Stimulated activated CD8-positive, alpha-beta memory T cell treated with anti-CD3 and anti-CD28 coated beads, Interleukin-12 subunit alpha, Interleukin-12 subunit beta, amount 100 ng/mL, for 1 hour (primary cell): ENCODE measurements at places on chromosomes 3 and 15.

GRCh38 chr15:66815318-66815717 lies 113.3 kb downstream of the SMAD6 start:
- DNase-seq, result no peak

DNA sequence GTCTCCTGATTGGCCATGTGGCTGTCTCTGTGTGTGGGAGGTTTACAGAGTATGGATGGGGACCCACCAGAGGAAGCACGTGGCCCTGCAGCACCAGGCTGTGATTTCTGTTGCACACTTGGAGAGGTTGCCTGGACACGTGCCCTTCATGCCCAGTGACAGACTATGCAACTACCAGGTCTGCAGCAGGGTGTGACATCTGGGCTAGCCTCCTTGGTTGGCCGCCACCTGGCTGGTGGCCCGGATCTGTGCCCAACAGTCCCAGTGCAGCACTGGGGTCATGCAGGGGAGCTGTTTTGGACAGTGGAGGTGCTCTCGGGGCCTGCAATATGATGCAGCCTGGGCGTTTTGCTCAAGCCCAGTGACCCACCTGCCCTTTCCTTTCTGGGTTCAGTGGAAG lies 212.5 kb downstream of the UBE3A start:
- no peak for DNase-seq

GRCh38 chr15:91055548-91056331 lies 33.3 kb upstream of the VPS33B start:
- DNase-seq, result no peak

DNA sequence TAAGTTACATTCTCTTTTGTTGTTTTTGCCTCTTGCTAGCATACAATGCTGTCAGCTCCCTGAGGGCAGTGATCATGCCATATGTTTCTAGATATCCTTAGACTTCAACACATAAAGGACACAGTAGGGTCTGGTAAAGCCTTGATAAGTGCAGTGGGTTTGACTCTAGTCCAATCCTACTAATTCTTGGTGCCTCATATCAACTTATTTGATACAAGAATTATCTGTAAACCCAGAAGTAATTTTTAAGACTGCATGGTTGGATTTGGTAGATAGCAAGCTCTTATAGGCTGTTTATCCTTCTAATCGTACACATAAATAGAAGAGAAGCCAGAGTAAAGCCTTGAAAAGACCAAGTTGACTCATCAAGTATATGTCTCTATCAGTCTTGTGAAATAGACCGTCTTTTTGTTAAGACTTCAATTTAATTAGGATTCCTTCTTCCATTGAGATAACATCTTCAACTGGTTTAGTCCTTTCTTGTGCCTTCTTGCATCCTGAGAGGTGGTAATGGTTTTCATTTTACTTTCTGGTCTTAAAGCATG lies 265.6 kb upstream of the CDIN1 start:
- DNase-seq, result no peak

DNA sequence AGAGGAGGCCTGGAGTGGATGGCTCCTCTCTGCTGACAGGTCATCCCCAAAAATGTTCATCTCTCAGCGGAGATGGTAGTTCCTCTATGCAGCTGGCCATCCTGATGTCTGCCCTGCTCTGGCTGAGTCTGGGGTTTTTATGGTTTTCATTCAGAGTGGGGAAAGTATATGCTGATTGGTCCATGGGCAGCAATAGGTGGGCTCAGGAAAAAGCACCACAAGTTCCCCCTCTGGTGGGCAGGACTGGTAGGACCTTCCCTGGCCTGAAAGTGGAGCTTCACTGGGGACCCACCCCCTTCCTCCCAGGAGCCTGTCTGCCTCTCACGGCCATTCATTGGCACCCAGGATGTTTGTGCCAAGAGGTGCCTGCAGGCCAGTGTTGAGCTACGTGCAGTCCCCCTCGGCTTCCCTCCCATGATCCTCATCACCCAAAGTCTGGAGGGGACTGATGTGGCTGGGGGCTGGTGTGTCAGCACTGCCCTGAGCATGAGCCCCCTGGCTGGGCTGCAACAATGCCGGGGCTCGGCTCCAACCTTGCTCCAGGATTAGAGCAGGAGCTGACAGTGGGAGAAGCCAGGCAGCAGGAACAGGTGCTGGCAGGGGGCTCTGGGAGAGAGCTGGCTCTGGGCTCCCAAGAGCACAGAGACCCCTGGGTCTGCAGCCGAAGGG lies 13.1 kb upstream of the BLOC1S6 start:
- no peak for DNase-seq

GRCh38 chr3:79175870-79176269 lies 591.9 kb downstream of the ROBO1 start:
- no peak for DNase-seq

DNA sequence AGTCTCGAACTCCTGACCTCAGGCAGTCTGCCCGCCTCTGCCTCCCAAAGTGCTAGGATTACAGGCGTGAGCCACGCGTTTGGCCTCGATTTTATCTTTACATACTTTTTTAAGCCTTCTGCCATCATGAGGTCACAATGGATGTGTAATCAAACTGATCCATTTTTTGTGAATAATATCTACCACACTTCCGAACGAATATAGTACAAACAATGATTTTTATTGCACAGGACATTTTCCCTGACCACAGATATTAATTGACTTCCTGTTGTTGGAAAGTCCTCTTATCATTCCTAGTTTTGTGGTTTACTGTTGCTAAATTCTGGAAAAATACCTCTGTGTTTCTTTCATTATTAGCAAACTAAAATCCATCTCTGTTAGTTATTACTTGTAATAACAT lies 68.9 kb downstream of the MINDY2 start:
- DNase-seq, result no peak

- DNase-seq, result no peak
These were observed 253.3 kb downstream of the CLSTN2 start for GRCh38 chr3:140188285-140188684.

DNA sequence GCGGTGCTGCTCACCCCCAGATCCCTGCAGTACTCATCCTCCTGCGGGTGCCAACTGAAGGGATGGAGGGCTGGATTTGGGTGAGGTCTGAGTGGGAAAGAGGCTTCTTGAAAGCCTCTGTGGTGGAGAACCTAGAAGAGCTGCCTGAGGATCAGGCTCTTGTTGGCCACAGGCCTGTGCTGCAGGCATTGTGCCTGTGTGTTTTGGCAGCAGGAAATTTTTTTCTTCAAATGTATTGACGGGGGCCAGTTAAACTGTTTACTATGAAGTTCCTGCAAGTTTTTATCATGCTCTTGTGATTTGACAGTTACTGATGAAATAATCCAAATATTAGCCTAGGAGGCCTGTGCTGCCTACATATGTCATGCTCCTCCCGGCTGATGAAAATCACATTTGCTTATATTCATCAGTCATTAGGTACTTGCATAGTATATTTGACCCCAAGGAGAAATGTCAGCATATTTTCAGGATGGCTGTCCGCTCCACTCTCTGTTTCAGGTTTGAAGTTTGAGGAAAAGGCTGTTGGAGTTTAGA lies 103.1 kb downstream of the THSD4 start:
- no peak for DNase-seq
